COR-L47 (cell line): ENCODE measurements at places on chromosomes 6 and 20.
A peak's percentile ranks its signal among the peaks of the same experiment; 100 is the strongest.

- DNase-seq, result no peak
Measured at GRCh38 chr20:63145156-63145555, 70.8 kb downstream of the YTHDF1 start.

DNA sequence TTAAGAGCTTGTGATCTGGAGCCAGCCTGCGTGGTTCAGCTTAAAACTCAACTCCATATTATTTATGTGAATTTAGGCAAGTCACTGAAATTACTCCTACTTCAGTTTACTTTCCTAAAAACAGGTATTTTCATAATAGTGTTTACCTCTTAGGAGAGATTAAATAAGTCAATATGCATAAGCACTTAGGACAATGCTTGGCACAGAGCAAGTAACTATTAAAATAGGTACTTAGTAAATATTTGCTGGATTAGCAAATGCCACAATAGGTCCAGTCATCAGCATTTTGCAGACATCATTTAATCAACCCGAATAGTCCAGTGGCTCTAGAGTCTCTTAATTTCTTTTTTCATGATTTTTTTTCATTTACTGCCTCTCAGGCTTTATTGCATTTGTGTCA is 78.6 kb upstream of the PTPRK start:
- DNase-seq, result no peak

DNA sequence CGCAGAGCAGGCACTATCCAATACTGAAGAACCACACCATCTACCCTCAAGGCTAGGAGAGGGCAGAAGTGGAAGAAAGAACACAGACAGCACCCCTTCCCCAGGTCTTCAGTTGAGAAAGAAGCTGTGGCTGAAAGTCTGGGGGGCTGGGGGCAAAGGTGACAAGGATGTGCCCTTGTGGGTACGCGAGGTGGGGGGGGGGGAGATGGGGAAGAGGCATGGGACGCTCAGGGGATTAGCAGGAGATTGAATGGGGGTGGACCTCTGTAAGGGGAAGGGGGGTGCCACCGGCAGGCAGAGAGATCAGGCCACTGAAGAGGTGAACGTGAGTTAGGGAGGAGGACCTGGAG is 1.1 kb downstream of the B4GALT5 start:
- no peak for DNase-seq

DNA sequence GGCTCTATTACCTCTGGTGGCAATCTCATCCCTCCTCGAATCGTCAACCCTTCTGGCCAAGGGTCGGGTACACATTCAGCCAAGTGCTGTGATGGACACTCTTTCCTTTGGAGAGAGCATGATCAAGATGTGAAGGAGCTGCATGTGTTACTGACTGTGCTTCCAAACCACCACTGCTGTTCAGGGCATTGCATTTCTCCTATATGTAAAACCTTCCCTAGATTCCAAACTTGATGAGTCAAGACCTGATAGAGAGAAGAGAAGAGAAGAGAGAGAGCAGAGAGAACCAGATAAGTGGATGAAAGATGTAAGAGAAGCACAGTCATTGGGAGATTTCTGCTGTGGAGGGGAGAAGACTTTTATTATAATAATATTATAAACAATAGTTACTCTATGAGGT is 162.2 kb downstream of the KCNQ5 start:
- DNase-seq, result no peak

DNA sequence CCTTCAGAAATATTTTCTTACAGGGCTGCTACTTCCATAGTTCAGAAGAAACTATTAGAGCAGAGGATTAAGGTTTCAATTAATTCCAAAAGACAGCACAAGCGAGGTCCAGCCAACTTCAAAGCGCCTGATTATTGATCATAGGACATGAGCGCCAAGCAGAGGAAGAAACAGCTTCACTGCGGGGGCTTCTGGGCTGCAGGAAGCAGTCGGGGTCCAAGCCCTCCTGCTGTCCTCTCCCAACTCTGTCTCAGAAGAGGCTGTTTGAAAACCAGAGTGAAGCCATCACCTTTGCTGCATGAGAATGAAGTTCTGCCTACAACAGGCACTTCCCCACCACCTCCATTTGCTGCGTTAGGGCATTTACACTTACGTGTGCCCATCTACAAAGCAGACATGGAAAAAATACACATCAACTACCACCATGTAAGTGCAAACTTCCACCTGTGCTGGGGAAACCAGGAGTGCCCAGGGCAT is 23.9 kb downstream of the SUMO4 start:
- no peak for DNase-seq

- peak; percentile 80 for DNase-seq
Measured at GRCh38 chr6:37239950-37240713, 17.4 kb upstream of the TBC1D22B start.

DNA sequence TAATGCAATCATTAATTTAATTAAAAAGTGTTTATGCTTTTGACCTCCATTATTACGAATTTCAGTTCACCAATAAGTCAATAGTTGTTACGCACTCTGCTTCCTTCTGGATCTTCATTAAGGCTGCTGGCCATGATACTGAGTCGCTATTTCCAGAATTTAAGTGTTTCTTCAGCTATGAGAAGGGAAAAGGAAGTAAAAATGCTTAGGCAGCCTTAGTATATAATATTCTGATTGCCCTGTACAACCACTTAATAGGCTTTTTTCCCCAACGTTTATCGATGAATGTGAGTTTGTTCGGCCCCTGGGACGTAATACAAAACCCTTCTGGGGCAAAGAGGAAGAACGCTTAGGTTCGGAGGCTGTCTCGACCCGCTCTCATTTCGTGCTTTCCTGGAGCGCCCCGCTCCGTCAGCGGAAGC is 644 bp downstream of the OARD1 start:
- peak; percentile 67 for DNase-seq

GRCh38 chr6:166335378-166336302 is 6.7 kb downstream of the SFT2D1 start:
- no peak for DNase-seq

DNA sequence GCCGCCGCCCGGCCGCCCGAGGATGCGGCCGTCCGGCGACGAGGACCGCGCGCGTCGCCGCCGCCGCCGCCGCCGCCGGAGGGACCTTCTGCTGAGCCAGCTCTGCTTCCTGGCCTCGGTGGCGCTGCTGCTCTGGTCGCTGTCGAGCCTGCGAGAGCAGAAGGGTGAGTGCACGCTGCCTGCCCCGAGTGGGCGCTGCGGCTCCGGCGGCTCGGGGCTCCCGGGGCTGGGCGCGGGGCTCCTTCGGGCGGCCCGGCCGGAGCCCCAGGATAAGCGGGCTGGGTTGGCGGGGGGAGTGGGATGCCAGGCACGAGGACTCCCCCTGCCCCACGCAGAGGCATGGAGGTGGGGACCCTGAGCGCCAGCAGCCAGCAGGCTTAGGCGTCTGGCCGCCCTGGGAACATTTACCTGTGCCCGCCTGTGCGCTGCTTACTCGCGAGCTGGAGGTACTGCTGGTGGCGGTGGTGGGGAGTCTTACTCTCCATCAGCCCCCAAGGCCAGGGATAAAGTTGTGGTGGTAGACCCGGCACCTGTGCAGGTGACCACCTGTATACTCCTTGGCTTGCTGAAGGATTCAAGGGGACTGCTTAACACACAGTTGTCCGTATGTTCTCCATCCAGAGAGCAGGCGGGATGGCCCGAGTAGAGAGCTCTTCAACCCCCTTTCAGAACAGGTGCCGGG is 520 bp downstream of the SLC24A3 start:
- DNase-seq, result peak; percentile 77

DNA sequence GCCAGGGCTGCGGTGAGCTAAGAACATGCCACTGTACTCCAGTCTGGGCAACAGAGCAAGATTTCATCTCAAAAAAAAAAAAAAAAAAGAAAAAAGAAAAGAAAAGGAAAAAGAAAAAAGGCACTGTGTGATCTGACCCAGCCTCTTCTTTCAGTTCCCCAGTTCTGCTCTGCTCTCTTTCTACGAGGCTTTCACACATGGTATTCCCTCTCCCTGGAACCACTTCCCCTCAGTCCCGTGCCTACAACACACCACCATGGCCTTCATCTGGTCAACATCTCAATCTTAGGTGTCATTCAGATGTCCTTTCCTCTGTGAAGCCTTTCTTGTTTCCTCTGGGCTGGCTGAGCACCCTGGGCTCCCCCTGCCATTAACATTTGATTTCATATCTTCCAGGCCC is 2.3 kb upstream of the DSN1 start:
- no peak for DNase-seq

DNA sequence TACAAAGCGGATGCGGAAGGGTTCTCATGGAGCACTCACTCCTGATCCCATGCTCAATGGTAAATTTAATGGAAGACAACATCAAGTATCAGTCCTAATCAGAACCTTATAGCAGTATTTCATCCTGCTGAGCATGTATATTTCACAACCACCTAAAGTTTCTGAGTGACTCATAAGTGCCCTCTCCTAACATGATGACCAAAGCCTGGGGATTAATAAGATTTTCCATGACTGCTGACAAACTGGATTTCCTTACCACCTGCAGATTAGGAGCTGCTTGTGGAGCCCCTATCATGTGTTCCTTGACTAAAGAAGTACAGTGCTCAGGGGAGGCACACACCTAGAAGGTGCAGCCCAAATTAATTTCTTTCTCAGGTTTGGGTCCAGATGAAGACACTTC is 112.8 kb downstream of the INSM1 start:
- DNase-seq, result no peak

DNA sequence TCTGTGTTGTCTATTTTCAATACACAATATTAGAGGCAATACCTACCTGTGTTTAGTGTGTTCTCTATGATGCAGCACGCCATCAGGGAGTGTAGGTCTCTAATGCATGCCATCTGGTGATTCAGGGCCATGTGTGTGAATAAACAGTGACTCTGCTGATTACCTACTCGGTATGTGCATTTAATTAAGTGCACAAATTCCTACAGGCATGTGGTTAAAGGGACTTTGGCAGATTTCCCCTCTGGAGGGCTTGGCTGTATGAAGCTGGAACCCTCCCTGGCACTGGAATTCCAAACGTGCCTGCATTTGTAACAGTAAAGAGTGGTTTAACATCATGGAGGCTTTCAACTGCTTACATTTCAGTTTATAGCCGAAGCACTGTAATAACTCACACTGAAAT is 401.5 kb upstream of the SASH1 start:
- DNase-seq, result no peak

DNA sequence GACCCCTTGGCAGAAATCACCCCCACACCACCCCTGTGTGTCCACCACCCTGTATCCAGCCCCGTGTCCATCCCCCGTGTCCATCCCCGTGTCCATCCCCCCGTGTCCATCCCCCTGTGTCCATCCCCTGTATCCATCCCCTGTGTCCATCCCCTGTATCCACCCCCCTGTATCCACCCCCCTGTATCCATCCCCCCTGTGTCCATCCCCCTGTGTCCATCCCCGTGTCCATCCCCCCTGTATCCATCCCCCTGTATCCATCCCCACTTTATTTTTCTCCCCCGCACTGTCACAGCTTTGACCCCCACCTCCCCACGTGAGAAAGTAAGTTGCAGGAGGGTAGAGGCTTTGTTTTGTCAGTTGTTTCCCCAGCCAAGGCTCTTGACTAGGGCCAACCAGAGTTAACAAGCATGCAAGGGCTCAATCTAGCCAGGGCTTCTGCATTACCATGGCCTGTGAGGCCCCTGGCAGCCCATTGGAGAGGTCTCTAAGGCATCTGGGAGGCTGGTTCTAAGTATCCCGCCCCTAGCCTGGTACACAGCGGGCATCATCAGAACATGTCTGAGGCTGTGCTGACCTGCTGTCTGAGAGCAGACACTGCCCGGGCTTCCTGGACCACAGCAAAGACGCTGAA is 18.1 kb upstream of the SIRPA start:
- no peak for DNase-seq

GRCh38 chr6:121055572-121056163 is 278.6 kb downstream of the TBC1D32 start:
- DNase-seq, result no peak

- DNase-seq, result peak; percentile 54
Measured at GRCh38 chr20:45450097-45450818, 19.3 kb upstream of the WFDC2 start.

DNA sequence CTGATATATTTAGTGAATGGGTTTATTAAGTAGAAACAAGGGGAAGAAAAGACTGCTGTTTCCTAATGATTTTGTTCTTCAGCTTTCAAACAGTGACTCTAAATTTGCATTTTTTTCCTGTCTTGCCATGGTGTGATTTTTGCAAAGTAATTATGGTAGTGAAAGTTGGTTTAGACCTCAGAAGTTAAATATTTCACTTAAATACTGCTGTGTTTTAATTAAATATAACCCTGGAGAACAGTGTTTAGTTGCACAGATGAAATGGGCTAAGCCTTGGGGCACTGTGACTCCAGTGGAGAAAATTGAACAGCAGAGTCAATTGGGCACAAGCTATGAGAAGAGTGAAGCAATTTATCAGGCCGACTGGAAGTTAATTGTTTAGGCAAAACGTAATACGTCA is 111.1 kb upstream of the MCHR2 start:
- no peak for DNase-seq

- no peak for DNase-seq
Measured at GRCh38 chr20:61736001-61736635, 329.6 kb downstream of the TAF4 start.

GRCh38 chr20:43843096-43843964 is 71.3 kb upstream of the TOX2 start:
- no peak for DNase-seq

DNA sequence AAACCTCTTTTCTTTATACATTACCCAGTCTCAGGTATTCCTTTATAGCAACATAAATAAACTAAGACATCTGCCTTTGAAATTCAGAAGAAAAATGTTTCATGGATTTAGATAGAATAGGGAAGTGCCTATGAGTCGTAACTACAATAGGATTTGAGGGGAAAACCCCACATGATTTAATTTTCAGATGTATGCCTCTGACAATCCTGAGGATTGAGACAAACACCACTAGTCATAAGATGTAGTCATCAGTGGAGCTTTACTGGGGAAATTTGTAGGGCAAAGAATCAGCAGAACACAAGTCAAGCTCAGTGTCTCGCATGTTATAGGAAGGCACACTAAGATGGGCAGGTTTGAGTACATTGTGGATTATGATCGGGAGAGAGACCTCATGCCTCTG is 566.4 kb downstream of the BMP2 start:
- DNase-seq, result no peak

GRCh38 chr6:163739408-163739725 is 324.8 kb downstream of the QKI start:
- no peak for DNase-seq

DNA sequence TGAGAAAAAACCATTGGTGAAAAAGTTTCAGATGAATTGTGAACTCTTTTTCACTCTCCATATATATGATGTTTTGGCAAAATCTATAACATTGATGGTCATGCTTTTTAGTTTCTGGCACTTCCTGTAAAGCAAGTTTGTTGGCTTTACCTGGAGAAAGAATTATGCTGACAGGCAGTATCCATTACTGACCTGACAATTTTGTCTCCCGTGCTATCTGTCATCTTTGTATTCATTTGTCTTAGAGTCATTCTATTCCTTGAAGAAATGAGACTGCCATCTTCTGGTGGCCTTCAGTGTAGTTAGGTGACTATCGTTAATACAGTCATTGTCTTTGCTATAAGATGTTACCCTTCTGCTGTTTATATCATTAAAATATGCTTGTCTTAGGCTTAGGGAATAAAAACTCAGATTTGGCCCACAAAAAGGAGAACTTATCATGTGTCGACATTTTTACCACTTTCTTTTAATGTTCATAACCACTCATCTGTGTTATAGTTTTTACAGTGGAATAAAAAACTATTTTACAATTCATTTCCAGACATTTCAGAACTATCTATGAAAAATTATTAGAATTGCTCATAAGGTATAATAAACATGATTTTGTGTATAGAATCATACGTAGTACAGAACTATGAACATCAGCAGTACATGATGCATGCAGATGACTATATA is 707.0 kb downstream of the EPM2A start:
- peak; percentile 12 for DNase-seq

GRCh38 chr6:109002051-109002697 is 92.5 kb downstream of the SESN1 start:
- DNase-seq, result no peak

- DNase-seq, result no peak
Measured at GRCh38 chr6:160523223-160523622, 140.9 kb downstream of the LPA start.

- no peak for DNase-seq
Measured at GRCh38 chr20:61134296-61135030, 117.6 kb upstream of the CDH4 start.
